ENCODE measurements at places on chromosomes 12 and 14.

DNA sequence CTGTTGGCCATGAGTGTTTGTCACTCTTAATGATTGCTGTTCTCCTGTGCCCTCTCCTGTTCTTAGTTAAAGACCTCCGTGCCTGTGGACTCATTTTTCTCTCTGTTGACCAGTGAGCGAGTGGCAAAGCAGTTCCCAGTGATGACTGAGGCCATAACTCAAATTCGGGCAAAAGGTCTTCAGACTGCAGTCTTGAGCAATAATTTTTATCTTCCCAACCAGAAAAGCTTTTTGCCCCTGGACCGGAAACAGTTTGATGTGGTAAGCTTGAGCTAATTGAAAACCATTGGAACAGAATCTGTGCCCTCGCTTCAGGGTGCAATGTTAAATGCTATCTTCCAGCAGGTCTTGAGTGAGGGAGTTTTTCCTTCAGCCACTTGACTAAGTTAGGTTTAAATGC, 19.8 kb downstream of the ACAD10 start:
- no peak for DNase-seq

- DNase-seq, result no peak
These were observed 438.9 kb upstream of the FAR2 start for GRCh38 chr12:28709986-28710685.

- no peak for DNase-seq
These were observed 641 bp upstream of the ASCL1 start for GRCh38 chr12:102956738-102957327.

- DNase-seq, result peak; percentile 39
These were observed 12.3 kb downstream of the METTL3 start for GRCh38 chr14:21498540-21499526.

DNA sequence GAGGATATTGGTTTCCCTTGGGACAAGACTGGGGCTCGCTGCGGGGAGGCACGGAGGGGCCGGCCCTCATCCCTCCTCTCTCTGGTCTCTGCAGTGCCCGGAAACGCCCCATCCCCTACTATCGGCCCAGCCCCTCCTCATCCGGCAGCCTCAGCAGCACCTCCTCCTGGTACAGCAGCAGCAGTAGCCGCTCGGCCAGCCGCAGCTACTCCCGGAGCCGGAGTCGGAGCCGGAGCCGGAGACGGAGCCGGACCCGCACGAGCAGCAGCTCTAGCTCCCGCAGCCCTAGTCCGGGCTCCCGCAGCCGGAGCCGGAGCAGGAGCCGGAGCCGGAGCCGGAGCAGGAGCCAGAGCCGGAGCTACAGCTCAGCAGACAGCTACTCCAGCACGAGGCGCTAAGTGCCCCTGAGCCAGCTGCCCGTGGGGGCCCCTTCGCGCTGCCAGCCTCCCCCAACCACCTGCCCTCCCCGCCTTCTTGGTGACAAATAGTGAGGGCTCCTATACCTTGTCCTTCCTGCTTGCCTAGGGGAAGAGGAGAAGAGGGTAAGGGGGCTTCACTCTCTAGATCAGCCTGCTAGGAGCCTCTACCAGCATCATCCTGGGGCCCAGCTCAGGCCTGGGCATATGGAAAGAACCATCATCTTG, 22.2 kb upstream of the HSPB8 start:
- DNase-seq, result no peak

DNA sequence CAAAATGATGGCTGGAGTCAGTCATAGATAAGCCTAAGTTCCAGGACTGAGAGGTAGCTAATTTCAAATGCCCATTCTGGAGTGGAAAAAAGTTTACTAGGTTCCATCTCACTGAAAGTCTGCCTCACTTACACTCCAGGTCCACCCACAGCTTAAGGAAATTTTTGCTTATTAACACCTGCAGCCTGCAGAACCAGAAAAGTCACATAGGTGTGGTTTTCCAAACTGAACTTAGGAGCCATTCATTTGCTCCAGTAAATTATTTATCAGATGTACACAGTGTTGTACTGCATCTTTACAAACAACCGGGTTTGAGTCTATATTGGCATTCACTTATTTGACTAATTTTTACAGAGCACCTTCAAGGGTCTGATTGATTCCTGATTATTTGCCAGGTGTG, 157.4 kb upstream of the ARID2 start:
- DNase-seq, result no peak

DNA sequence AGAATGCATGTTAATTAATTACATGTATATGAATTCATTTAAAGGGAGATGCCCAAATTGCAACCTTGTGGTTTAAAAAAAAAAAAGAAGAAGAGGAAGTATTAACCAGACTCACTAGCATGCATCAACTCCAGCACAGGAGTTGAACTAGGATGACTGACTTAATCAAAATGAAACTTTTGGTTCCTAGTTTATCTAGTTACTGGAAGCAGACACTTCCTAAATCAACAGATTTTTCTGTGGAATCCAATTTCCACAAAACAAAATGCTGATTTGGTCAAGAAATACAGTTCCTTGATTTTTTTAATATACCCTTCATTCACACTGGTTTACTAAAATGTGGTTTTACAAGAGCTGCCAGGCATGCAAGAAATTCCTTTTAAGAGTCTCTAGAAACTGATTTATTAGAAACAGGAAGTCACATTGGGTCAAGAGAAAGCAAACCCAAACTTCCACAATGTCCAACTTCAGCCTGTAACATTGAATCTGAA, 41.6 kb downstream of the ITPR2 start:
- no peak for DNase-seq

GRCh38 chr14:69982886-69983285, 103.7 kb downstream of the SMOC1 start:
- DNase-seq, result no peak

DNA sequence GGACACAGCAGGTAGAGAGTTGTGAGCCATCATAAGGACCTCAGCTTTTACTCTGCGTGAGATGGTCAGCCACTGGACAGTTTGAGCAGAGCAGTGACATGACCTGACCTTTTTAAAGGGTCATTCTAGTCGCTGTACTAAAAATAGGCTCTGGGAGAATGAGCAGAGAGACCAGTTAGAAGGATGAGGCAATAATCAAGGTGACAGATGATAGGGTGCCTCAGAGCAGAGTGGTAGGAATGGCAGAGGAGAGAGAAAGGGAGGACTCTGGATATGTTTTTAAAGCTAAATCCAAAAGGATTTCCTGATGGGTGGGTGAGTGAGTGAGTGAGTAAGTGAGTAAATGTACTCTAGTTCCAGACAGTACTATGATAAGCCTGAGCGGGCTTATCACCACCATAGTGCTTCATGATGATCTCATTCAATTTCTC, 83.6 kb upstream of the ARHGAP5 start:
- no peak for DNase-seq

DNA sequence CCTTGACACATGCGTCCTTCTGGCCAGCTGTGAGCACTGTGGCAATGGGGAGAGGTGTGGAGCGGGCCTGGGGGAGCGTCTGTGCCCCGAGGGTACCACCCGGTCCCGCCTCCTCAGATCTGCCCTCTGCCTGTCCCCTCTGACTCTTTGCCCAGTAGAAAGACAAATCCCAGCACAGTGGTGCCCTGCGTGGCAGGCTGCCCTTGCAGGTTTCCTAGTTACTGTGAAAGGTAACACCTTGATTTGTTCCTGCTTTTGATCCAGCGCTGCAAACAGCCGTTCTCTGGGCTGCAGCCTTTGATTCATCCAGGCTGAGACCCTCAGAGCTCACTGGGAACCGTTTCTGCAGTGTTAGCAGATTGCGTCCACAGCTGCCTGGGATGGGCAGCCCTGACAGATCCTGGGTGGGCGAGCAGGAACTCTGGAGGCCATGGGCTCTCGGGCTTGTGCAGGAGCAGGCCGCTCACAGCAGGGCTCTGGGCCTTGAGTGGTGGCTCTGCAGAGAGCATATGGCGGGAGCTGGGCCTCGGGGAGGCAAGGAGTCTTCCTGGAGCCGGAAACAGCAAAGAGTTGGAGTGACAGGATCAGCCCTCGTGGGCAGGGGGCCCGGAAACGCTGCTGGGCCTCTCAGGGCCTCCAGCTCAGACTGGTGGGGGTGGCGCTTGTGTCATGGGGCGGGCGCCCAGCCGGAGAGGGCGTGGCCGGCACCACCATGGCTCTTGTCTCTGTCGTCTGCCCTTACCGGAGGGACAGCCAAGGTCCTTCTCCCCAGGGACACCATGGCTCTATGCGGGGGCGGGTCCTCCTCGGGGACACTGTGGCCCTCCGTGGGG, 16.6 kb downstream of the FBRSL1 start:
- DNase-seq, result peak; percentile 50

- DNase-seq, result no peak
These were observed 460.1 kb downstream of the NAV3 start for GRCh38 chr12:78290606-78291345.

DNA sequence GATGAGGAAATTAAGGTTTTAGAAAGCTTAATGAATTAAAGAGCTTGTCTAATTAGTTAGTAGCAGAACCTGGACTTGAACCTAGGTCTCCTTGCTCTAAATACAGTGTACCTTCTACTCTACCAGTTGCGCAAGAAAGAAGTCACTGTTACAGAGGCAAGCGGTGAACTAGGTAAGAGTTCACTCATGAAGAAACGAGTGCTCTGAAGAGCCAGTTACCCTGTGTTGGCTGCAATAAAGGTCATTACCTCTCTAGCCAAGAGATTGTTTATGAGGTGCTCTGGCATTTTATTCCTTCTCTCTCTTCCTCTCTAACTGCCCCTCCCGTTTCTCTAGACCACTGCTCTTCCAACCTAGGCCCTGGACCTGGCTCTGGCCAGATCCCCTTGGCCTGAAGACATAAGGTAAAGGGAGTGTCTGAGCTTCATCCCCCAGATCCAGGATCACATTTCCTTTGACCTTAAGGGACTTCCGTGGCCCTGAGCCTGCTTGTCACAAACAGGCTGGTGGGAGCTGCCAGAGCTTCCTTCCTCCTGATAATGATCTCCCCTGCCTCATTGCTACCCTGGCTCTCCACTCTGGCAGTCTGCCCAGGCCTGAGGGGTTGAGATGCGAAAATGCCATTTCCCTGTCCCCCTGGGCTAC, 1.9 kb downstream of the RNASE7 start:
- no peak for DNase-seq

GRCh38 chr12:93181409-93181965, 196.2 kb upstream of the NUDT4 start:
- no peak for DNase-seq
